ENCODE measurements at places on chromosomes 5 and 9.
A peak's percentile ranks its signal among the peaks of the same experiment; 100 is the strongest.

DNA sequence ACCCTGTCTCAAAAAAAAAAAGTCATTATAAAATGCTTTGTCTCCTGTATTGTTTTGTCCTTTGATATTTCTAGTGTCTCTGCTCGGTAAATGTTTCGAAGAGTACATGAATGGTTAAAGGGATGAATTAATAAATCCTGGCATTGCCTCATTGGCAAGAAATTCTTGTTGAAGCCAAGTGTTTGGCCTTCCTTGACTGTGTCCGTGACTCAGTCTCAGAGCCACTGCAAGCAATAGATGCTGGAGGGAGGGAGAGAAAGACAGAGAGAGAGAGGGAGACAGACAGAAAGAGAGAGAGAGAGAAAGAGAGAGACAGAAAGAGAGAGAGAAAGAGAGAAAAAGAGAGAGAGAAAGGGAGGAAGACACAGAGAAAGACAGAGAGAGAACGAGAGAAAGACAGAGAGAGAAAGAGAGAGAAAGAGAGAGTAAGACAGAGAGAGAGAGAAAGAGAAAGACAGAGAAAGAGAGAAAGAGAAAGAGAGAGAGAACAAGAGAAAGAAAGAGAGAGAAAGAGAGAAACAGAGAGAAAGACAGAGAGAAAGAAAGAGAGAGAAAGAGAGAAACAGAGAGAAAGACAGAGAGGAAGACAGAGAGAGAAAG is 72.5 kb upstream of the RXRA start:
- DNase-seq, result no peak

- DNase-seq, result no peak
These were observed 30.2 kb downstream of the WDR36 start for GRCh38 chr5:111122398-111122797.

DNA sequence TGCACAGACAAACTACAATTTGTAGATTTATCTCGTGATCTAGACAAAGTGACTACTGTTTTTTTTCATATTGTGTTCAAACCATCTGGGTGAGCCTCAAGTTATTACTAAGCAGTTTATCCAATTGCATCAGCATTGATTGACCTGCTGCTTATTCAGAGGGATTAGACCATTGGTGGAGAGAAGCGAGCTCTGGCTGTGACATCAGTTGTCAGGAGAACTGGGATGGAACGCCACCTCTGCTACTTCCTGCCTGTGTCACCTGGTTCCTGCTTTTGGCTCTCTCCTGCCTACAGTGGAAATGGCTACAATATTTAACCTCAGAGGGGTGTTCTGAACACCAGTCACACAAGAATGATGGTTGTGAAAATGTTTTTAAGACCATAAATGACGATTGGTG is 12.1 kb downstream of the NR4A3 start:
- DNase-seq, result no peak

GRCh38 chr5:178324481-178325310 is 92.1 kb upstream of the PHYKPL start:
- DNase-seq, result peak; percentile 57

- DNase-seq, result no peak
These were observed 229.4 kb downstream of the CDK5RAP2 start for GRCh38 chr9:120350596-120350995.

GRCh38 chr5:74976651-74977050 is 75.7 kb downstream of the GCNT4 start:
- no peak for DNase-seq

- DNase-seq, result no peak
These were observed 9.0 kb upstream of the SETD9 start for GRCh38 chr5:56900395-56900794.

DNA sequence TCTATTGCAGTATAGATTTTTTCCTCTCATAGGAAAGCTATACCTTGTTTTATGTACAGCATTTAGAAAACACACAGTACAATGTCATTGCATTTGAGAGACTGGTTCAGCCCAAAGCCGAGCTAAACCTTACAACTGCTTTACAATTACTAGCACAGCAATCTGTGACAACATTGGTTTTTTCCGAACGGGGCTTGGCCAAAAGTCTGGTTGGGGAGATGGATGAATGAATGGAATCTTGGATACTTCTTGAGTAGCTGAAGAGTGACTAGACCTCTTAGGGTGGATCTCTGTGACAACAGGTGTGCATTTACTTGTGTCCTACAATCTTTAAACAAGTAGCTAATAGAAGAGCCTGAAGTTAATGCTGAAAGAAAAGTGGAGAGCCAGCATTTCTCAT is 1.2 kb downstream of the SGCD start:
- no peak for DNase-seq

- no peak for DNase-seq
These were observed 181.3 kb downstream of the GRIA1 start for GRCh38 chr5:153671653-153672346.

DNA sequence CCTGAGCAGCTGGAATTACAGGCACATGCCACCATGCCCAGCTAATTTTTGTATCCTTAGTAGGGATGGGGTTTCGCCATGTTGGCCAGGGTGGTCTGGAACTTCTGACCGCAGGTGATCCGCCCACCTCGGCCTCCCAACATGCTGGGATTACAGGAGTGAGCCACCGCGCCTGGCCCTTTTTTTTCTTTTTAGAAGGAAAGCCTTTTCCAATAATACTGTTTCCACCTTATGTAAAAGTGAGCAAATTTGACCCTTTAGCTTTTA is 23.7 kb upstream of the F2R start:
- DNase-seq, result no peak

DNA sequence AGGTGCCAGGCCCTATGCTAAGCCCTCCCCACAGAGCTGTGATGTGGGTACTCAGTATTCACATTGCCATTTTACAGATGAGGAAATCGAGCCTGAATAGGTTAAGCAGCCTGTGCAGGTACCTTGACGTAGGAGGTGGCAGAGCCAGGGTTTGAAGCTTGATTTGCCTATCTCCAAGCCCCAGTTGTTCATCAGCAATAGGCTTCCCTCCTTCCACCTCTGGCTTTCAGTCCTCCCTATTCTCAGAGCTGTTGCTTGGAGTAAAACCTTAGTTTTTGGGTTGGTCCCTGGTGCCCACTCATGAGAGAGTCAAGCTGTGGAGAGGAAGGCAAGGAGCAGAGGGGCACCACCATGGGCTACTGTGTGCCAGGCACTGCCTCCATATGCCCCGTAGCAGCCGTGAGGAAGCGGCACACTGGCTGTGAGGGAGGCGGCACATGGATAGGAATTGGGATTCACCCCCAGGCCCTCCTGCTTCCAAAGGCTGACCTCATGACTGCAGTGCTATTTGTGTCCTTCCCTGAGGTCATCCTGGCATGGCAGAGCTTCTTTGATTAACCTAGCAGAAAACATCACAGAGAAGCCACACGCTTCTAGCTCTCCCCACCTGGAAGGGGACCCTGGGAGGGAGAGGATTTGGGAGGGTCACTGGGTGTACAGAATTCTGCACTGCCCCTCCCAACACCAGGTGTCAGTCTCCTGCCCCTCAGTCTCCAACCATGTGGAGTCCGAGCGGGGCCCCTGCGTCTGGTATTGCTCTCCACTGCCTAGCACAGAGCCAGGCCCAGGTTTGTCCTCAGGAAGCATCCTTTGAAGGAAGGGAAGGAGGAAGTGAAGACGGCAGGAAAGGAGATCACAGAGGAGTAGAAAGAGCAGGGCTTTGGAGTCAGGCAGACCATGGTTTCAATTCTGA is 109.8 kb downstream of the RGS3 start:
- peak; percentile 34 for DNase-seq

- no peak for DNase-seq
These were observed 163.7 kb upstream of the TRPC7 start for GRCh38 chr5:136529081-136529480.

GRCh38 chr9:13295556-13295955 is 16.1 kb upstream of the MPDZ start:
- DNase-seq, result no peak

DNA sequence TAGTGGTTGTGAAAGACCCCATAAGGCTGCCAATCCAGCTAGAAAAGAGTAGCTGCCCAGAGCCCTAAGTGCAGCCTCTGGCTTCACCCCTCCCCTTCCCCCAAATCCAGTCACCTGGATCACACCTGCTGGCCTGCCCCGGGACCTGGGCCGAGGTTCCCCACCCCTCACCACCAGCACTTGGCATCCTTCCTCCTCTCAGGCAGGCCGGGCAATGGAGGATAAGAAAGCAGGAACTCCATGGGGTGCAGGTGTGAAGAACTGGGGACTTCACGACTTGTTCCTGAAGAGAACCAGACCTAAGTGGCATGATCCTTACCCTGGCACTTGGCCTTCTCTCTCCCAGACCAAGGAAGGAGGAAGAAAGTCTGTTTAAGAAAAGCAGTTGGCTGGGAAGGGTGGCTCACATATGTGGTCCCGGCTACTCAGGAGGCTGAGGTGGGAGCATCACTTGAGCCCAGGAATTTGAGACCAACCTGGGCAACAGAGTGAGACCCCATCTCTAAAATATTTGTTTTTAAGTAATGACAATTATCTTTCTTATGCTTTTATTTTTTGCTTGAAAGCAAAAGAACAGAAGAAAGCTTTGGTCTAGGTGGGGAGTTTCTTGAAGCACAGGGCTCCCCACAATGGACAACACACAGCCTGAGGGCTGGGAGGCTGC is 131.1 kb downstream of the PAX5 start:
- DNase-seq, result no peak

DNA sequence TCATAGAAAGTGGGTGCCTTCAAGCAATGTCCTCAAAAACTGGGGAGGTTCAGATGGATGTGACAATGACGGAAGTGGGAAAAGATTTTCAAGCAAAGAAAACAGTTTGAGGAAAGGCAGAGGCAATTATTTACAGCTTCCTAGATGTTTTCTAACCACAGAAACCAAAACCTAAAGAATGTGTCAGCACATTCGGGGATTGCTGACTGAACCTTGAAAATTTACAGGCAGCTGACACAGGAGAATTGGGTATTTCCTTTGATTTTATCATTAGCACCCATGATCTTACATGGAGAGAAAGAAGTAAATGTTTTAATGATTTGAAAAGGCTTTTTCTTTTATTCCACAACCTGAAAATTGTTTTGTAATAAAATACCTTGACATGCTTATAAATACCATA is 369.0 kb downstream of the ACTL7B start:
- DNase-seq, result no peak

DNA sequence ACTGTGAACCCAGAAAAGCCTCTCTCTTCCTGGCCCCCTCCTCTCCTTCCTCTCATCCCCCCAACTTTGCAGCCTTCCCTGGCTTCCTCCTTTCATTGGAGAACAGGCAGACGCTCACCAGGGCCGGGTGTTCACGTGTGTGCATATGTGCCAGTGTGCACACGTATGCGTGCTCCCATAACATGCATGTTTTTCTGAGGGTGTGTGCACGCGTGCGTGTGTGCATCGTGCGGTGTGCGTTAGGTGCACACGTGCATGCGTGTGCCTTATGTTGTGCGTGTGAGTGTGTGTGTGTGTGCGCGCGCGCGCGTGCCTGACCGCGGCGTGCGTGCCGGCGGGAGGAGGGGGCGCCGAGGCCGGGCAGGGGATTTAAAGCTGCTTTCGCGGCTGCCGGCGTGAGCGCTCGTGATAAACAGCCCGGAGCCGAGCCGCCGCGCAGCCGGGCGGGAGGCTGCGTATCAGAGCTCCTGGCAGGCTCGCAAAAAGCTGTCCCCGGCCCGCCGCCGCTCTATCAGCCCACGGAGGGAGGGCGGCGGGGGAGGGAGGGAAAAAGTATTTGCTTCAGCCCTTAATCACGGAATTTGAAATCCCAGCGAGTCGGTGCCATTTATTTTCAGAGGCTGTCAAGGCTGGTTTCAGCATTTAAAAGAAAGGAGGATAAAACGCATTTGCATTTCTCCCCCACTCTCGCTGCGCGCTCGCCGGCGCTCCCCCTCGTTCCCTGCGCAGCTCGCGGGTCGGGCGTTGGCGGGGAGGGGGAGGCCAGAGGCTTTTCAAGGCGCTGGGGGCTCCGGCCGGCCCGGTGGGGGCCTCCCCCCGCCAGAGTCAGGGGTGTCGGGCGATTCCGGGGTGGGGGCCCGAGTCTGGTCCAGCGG is 183.9 kb downstream of the C9orf50 start:
- DNase-seq, result peak; percentile 83

DNA sequence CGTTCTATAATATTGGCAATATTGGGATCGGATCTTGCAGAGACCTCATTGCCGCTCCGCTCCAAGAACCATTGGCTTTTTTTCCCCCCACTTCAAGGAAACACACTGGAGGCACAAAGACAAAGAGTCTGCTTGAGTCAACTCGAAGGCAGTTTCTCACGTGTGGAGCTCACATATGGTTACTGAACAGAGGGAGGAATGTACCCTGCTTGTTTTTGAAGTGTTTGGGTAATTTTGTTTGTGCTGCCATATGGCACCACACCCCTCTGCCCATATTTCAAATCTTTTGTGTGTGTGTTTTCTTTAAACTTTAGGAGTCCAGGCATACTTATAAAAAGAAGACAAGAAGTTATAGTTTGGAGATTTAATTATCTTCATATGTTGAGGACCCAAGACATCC is 595.9 kb downstream of the DTWD2 start:
- DNase-seq, result no peak

DNA sequence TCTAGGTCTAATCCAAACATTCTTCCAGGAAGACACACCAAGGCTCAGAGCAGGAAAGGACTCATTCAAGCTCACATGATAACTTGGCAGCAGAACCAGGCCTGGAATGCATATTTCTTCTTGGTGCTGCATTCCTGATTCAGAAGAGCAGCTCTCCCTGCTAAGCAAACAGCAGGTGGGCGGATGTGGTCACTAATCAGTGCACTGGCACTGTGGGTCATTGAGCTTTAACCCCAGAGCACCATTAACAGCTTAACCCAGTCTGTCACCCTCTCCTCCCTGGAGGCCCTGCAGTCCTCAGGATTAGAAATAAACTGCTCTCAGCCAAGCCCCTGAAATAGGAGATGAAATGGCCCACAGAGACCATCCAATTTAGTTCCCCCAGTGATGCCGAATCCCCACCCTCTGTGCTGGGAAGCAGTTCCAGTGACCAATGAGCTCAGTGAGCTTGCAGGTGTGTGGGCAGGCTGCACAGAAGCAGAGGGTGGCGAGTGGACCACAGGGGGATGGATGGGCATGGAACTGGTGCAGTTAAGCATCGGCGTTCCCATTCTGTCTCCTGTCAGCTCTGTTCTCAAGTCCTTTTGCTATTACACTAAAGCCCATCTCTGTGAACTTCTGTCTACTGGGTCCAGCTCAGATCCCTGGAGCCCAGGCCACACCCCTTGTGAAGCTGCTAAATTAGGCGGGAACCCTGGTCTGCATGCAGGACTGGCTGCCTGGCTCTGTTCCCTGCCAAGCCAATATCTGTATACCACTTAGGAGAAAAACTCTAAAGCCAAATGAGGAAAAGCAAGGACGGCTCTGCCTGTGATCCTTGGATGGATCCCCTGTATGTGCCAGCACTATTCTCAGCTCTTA is 16.6 kb upstream of the MEGF9 start:
- DNase-seq, result no peak

- no peak for DNase-seq
These were observed 31.9 kb upstream of the SUSD3 start for GRCh38 chr9:93026640-93027039.

GRCh38 chr5:78041805-78042204 is 252.7 kb downstream of the AP3B1 start:
- no peak for DNase-seq

GRCh38 chr5:73288803-73289720 is 116.1 kb downstream of the TMEM174 start:
- no peak for DNase-seq

DNA sequence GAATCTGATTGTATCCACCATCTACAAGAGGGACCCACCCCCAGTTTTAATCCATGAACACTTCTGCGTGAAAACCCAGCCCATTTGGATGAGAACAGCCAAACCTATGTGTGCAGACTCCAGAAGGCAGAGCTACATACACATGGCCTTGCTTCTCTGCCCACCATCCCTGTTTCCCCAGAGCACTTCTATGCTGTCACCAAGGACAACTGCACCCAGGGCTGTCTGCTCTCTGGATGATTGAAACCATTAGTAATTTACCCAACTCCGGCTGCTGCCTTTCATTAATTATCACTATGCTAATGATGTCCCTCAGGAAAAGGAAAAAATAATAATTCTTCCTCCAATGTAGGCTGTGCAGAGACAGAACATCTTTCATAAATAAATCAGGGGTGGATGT is 8.9 kb downstream of the CARTPT start:
- DNase-seq, result no peak

Data from sigmoid colon (tissue), 7 donors.